ENCODE measurements at places on chromosomes 5 and 9.

- no peak for DNase-seq
Measured at GRCh38 chr5:100860407-100860806, 42.7 kb downstream of the ST8SIA4 start.

- no peak for DNase-seq
Measured at GRCh38 chr9:32334916-32335895, 49.2 kb upstream of the ACO1 start.

- no peak for DNase-seq
Measured at GRCh38 chr9:88180081-88180765, 41.9 kb upstream of the SPATA31C2 start.

GRCh38 chr5:3000631-3001030, 249.2 kb upstream of the IRX2 start:
- DNase-seq, result no peak

DNA sequence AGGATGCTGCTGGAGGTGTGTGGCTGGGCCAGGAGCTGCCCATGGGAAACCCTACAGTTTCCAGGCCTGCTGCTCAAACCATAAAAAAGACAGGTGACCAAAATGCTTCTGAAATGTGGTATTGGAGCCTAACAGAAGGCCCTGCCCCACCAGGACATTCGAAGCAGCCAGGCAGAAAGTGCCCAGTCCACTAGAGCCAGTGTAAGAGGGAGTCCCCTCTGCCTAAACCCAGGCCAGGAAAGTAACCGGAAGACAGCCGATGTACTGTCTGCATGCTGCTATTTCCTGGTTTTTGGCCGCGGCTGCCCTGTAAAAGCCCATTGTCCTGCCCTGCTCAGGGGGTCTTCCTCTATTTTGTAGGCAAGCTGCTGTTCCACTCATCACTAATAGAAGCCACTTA, 150.7 kb upstream of the IRX2 start:
- no peak for DNase-seq

- no peak for DNase-seq
Measured at GRCh38 chr9:85515021-85515420, 226.7 kb downstream of the AGTPBP1 start.

- DNase-seq, result no peak
Measured at GRCh38 chr5:67417839-67418238, 221.2 kb upstream of the CD180 start.

DNA sequence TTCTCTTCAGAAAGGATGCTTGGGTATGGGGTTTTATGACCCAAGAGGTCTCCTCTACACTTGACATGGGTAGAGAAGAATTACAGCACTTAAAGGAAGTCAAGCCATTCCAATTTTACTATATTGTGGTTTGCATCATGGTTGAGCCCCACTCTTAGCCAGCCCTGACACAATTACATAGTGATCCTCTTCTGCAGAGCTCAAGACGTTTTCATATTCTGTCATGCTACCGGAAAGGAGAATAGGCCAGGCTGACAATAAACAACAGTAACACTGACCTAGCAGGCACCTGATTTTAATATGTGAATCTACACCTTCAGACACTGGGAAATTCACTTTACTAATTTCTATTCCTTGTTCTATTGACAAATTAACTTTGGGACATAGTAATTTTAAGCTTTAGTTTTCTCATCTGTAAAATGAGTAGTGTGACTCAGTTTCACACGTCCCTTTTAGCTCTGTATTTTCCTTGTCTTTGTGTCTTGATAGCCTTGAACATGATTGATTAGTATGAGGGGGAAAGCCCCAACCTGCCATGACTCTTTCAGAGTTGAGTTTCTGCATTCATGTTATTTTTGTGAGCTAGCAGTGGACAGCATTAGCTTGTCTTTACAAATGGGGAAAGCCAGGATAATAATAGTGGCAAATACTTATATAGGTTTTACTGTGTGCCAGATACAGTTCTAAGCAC, 83.8 kb downstream of the SV2C start:
- DNase-seq, result no peak

DNA sequence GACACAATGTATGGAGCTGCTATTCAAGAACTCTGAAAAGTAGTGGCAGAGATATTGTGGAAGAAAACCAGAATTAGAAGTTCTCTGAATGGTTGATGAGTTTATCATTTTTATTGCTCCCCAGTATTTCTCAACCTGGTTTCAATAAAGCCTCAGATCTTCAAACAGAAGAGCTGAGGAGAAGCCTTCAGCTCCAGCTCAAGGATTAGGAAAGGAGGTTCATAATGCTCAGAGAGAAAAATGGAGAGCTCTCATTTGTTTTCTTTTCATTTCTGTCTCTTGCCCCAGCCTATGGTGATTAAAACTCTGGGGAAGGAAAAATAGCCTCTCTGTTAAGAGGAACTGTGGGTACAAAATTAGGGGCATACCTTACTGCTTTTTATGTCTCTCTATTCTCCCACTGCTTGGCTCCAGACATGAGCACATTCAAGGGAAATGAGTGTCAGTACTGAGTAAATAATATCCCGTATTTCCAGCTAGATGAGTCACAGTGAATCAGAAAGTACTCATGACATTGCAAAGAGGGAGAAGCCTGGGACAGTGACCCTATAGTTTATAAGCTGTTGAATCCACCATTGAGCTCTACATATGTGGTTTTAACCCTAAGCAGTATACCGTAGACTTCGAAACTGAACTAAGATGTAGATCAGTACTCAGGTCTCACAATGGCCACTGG, 138.1 kb downstream of the EMB start:
- no peak for DNase-seq

- no peak for DNase-seq
Measured at GRCh38 chr5:128212191-128212806, 128.7 kb downstream of the SLC12A2 start.

DNA sequence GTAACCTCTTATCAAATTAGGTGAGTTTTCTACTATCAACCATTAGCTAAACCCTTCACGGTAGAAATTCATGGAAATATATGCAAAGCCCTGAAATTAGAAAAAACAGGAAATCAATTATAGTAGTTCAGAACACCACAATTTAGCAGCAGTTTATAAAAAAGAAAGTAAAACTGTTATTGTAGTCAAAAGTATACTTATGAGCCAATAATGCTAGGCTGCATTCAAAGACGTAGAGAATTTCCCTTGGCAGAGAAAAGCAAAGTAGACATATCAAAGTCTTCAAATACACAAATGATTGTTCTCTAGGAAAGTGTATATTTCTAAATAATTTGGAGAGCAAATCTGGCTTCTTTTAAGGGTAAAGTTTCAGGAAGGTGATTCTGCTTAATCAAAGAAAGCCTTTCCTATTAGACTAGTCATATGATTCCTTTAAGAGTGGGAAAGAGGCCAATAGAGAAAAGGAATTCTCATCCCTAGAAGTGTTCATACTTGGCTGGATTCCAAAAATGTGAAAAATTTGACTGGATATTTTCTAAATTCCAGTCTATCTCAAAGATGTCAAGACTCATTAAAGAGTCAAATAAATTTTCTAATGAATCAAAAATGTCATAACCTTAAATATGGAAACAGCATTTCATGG, 185.5 kb downstream of the SMC2 start:
- DNase-seq, result no peak

GRCh38 chr5:14502294-14502690, 79.3 kb upstream of the OTULINL start:
- DNase-seq, result no peak

DNA sequence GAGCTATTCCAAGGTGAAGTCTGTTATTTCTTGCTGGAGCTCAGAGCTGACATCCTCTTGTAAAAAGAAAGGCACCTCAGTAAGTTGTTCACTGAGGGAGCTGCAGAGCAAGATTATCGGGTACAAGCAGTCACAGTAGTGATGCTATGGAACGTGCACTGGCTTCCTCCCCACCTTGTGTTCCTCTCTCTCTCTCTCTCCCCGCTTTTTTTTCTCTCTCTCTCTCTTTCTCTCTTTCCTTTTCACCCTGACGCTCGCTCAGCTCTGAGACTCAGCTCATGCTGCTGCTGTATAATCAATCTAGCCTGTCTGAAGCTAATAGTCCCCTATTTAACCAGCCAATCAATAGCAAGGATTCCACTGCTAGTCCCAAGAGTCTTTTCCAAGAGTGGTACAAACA, 587.6 kb upstream of the CDH18 start:
- no peak for DNase-seq

DNA sequence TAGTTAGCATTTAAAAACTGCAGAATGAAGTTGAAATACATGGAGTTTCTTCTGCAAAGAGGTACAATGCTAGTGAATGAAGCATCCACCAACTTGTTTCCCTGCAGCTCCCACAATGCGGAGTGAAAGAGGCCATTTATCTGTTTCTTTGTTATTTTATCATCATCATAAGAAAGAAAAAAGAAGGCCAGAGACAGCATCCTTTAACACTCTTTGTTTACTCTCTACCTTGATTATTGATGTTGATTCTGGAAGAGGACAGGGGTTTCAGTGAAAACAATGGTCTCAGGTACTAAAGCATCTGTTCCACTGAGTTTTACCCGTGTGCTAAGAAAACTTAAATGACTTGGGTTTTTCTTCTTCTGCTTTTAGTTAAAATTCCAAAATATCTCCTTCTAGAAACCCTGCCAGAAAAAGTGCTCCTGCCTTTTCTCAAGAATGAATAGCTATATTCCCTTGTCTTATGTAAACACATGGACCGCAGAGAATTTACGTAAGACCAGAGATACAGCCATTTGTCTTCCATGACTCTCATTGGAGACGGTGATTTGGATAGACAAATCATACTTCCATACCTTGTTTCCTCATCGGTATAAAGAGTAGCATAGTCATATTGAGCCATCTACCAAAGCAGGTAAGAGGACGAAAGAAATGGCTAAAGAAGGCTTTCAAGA, 81.1 kb downstream of the EFNA5 start:
- no peak for DNase-seq

DNA sequence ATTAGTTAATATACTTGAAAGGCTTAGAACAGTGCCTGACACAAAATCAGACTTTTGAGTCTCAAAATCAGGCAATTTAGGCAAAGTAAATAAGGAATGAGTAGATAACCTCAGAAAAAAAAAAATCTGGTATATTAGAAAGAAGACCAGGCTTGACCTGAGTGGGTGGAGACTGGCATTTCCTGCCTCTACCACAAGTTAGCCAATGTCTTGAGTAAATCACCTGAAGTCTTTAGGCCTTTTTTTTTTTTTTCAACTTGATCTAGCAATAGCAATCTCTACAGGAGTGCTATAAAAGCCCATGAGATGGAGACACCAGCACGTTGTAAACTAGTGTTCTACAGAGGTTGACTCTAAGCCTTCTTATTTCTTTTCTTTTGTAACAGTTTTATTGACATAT, 104.2 kb upstream of the RASEF start:
- no peak for DNase-seq

- no peak for DNase-seq
Measured at GRCh38 chr9:112535811-112536210, 49.2 kb downstream of the KIAA1958 start.

- peak; percentile 64 for DNase-seq
Measured at GRCh38 chr5:170300361-170301013, 2.9 kb upstream of the LCP2 start.

- DNase-seq, result no peak
Measured at GRCh38 chr5:169721771-169722170, 84.7 kb downstream of the DOCK2 start.

GRCh38 chr5:11619339-11620024, 284.8 kb downstream of the CTNND2 start:
- no peak for DNase-seq

GRCh38 chr9:82593501-82593900, 469.4 kb downstream of the RASEF start:
- DNase-seq, result no peak

GRCh38 chr5:81852291-81853029, 101.6 kb upstream of the SSBP2 start:
- DNase-seq, result no peak

DNA sequence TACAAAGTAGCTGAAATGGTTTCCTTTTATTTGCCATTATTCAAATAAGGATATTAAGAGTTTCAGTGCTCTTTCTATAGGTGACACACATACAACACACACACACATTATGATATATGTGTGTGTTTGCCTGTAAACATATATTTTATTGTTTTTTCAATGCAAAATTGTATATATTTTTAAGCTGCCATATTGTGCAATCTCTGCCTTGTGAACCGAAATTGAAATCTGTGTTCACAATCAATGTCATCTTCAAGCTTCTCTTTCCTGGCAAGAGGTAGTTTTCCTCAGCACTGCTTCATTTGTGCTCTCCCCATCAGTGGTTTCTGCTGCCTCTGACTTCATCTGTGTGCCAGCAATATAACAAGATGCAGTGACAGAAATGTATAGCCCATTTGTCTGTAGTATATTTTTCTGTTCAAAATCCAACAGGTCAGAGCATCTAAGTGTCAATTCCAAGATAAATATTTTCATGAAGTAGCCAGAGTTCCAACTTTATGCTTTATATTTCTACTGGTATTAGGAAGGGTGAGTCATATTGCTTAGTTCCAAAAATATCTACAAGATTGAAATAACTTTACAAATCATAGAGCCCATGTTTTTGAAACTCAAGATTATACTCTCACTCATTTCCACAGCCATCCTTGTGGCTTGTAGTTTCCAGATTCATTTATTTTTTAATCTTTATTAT, 1704.8 kb upstream of the CDH9 start:
- DNase-seq, result no peak

DNA sequence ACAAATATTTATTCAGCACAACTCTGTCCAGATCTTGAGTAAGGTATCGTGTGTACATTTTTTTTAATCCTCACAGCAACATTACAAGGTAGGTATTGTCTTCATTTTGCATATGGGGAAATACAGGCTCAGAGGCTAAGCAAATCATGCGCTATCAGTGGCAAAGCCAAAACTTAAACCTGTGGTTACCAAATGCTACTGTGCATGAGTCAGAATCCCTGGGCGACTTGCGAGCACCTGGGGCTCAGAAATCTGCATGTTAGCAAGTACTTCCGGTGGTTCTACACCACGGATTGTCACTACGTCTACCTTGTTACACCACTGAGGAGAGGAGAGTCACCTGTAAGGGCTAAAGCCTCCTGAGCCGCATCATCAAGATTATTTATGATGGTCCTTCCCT, 21.3 kb downstream of the C5orf58 start:
- DNase-seq, result no peak

GRCh38 chr5:172642926-172643871, 2.1 kb downstream of the NEURL1B start:
- DNase-seq, result peak; percentile 40

DNA sequence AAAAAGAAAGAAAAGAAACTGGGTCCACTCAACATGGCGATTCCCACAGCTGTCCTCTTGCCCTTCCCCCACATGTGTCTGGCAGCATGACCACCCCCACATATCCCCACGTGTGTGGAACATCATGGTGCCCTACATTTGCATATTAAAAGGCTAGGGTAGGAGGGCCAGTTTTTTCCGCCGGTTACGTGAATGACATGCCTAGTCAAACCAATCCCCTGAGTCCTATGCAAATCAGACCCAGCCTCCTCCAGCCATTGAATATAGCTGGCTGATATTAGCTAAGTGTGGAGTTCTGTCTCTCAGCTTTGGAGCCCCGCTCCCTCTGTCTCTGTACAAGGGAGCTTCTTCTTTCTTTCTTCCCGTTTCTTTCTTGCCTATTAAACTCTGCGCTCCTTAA, 33.0 kb upstream of the CCDC112 start:
- no peak for DNase-seq

DNA sequence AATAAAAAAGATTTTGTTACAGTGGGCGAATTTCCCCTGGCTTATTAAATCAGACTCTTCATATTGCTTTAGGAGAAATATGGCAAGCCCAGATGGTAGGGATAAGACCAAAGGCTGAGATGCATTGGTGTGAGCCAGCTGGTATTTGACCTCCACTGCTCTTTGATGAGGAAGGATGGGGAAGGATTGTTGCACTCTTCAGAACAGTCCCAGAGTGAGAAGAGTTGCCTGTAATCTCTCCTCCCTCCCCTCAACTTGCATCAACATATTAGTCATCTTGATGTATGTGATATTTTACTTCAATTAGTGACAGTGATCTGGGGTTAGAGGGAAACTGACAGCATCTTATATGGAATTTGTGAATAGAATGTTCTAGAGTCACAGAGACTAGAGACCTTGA, 136.6 kb downstream of the ADAMTS12 start:
- no peak for DNase-seq
